Fibroblast of villous mesenchyme (primary cell): ENCODE measurements at places on chromosomes 3 and 15. TPM values are rescaled to one million over a fixed set of nuclear protein-coding genes. Genes with fewer than 3 reads are reported as not detected.

- peak; percentile 63 for DNase-seq
Observed at GRCh38 chr3:71583566-71584393, at the start of gene FOXP1. TSS of gene FOXP1 (minus strand) at chr3:71583728. CDS start at chr3:71198381, 385,347 bp downstream.

GRCh38 chr3:193190146-193190786, 50.8 kb upstream of the PLAAT1 start:
- peak; percentile 3 for DNase-seq

Gene PLEKHO2
- total RNA-seq, result 30.9 and 48.8 TPM in 2 replicates

GRCh38 chr3:139944256-139944910, 9.4 kb downstream of the CLSTN2 start:
- no peak for DNase-seq

DNA sequence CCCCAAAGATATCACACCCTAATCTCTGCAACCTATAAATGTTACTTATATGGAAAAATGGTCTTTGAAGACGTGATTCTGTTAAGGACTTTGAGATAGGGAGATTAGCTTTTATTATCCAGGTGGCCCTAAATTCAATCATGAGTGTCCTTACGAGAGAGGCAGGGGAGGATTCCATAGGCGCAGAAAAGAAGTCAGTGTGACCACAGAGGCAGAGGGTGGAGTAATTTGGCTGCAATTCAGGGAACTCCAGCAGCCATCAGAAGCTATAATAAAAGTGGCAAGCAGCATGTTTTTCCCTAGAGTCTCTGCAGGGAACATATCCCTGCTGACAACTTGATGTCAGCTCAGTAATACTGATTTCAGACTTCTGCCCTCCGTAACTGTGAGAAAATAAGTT, 315.2 kb upstream of the ROBO2 start:
- DNase-seq, result no peak

DNA sequence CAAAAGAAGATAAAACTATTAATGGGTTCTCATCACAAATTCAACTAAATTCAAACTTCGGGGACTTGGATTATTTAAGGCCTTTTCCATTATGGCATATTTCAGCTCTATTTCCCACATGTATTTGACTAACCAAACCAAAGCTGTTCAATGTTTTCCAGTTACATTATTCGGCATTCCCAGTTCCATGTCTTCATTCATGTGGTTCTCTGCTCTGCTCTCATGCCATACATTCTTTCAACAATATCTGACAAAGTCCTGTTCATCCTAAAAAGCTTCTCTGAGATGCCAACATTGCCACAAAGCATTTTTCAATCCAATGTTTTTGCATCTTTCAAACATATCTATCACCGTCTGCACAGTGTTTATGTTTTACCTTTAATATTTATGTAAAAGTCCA, 141.4 kb downstream of the GREM1 start:
- no peak for DNase-seq

GRCh38 chr3:28349469-28350000, 911 bp upstream of the AZI2 start:
- no peak for DNase-seq

DNA sequence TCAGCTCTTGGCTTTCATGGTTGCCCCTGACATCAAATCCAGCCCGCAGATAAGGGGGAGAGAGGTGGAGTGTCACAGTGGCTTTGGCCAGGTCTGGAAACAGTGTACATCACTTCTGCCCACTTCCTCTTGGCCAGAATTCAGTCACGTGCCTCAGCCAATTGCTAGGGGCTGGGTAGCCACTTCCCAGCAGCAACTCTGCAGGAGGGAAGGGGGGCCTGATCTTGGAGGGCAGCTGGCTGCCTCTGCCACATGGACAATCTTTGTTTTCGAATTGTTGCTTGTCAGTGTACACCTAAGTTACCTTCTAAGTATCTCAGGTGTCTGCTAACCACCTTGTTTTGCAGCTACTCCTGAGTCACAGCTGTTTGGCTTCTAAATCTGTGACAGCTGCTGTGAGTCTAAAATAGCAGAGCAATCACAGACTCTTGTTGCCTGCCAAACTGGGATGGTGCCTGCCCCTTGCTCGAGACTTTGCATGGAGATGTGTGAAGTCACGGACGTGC, 41.0 kb upstream of the LIMD1 start:
- DNase-seq, result peak; percentile 72

Gene RBM5
- total RNA-seq, result 121 and 192 TPM in 2 replicates

DNA sequence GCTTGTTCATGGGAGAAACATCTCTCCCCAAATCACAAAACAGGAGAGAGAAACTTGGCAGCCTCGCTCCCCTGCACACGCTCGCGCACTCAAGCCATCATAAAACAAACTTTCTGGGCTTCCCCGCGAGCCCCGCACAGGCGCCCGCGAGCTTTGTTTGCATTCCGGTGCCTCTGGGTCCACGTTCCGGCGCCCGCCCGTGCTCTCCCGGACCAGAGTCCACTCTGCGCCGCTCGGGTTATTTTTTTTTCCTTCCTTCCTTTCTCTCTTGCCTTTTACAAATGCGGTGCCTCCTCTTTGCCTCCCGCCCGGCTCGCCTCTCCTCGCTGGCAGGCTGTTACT, 363 bp downstream of the MAGI1 start:
- no peak for DNase-seq

Gene ADGRG7
- total RNA-seq, result not detected in 2 replicates

Gene SLC9C1
- under 0.01 TPM in 1 of 2 replicates, not detected in the other for total RNA-seq

Gene EPHB3
- total RNA-seq, result 2.2 and 3.5 TPM in 2 replicates

GRCh38 chr3:127690106-127690505, 17.4 kb downstream of the ABTB1 start:
- peak; percentile 34 for DNase-seq

- no peak for DNase-seq
Observed at GRCh38 chr3:114566162-114566755, 272.4 kb downstream of the TIGIT start.

GRCh38 chr3:155737844-155738460, 6.9 kb downstream of the PLCH1 start:
- DNase-seq, result no peak

Gene CYP1A1
- not detected in 2 replicates for total RNA-seq

Gene GPR160
- total RNA-seq, result under 0.01 and 0.43 TPM in 2 replicates

- DNase-seq, result peak; percentile 23
Observed at GRCh38 chr15:72907733-72908132, 124.2 kb upstream of the ADPGK start.

GRCh38 chr15:94747510-94747909, 516.1 kb downstream of the MCTP2 start:
- no peak for DNase-seq
